Naive thymus-derived CD8-positive, alpha-beta T cell (primary cell): ENCODE measurements at places on chromosomes 1 and 21.

DNA sequence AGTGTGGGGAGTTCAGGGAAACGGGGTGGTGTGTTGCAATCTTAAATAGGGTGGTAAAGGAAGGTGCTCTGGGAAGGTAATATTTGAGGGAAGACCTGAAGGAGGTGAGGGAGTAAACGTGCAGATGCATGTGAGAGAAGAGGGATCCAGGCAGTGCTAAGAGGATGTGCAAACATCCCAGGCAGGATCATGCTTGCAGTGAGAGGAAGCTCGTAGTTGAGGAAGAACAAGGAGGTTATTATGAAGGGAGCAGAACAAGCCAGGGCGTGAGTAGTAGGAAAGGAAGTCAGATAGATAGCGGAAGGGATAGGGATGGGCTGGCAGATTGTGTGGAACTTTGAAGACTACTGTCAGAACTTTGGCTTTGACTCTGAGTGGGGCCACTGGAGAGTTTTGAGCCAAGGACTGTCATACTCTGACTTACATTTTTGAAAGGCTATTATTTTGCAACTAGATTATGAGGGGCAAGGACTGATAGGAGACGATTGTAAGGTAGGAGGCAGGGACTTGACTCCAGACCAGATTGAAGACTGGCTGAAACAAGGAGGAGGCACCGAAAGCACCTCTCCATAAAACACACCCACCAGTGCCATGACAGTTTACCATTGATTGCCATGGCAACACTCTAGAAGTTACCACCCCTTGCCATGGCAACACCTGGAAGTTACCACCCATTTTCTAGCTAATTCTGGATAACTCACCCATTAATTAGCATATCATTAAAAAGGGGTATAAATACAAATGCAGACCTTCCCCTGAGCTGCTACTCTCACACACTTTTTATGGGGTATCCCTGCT lies 67.0 kb downstream of the XCL2 start:
- no peak overlapping the region for H3K4me3 ChIP-seq
- no peak for DNase-seq
- no peak overlapping the region for H3K27ac ChIP-seq
- no peaks in the 10 kb centered on the region for H3K27me3 ChIP-seq
- H3K36me3 ChIP-seq, result peaks cover 8% of the 10 kb centered on the region

DNA sequence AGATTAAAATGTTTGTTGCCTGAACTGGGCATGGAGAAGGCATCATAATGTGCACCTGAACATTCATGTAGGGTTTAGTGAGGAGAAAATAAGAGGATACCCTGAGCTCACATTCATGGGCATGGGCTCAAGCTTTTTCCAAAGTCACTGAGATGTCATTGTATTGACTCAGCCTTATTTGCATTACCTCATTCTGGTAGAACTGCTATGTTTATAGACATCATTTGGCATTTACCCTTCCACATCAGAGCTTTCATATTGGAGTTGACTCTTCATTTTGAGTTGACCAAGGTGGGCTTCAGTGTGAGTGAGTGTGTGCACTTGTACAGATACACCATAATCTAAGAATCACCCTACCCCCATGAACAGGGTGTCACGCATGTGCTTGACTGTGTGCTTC lies 143.2 kb downstream of the PBX1 start:
- H3K4me1 ChIP-seq, result no peaks in the 10 kb centered on the region
- no peak overlapping the region for H3K4me3 ChIP-seq
- H3K27ac ChIP-seq, result no peak overlapping the region
- H3K27me3 ChIP-seq, result peaks cover 13% of the 10 kb centered on the region

- no peak for DNase-seq
- H3K4me3 ChIP-seq, result no peak overlapping the region
- H3K4me1 ChIP-seq, result peaks cover 3% of the 10 kb centered on the region
- H3K36me3 ChIP-seq, result no peaks in the 10 kb centered on the region
- peaks cover 2% of the 10 kb centered on the region for H3K27me3 ChIP-seq
Measured at GRCh38 chr1:245538671-245539070, 383.9 kb downstream of the KIF26B start.

DNA sequence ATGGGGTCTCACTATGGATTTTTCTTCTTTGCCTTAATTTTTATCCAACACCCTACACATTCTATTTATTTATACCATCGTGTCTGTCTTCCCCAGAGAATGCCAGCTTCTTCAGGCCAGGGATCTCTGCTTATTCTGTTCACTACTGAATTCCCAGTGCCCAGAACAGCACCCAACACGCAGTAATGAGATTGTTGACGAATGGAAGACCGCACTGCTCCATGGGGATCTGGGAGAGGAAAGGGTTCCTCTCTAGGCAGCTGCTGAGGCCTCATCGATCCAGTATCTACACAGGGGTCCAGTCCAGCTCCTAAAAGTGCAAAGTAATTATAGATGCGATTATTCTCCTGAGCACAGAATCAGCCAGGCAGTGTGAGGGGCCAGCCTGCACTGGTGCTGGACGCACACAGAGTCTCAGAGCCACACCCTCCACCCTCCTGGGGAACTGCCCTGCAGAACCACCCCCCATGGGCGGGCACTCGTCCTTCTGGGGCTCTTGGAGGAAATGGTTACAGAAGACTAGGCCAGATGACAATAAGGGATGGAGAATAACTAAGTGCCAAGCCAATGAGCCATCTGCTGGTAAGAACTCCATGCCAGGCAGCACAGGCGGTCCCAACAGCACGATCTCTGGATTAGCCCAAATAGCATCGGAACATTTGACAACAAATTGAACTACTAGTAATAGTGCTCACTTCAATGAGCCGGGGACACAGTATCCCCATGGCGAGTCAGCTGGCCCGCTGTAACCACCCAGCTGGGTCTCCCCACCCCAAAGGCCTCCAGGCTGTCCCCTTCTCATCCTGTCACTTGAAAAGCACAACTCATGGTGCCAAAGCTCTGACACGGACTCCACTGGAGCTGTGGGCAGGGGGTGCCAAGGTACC lies 1.7 kb upstream of the PDE9A start:
- DNase-seq, result no peak
- no peaks in the 10 kb centered on the region for H3K36me3 ChIP-seq
- H3K27ac ChIP-seq, result peak overlapping the region; percentile 33
- H3K4me1 ChIP-seq, result peaks cover 28% of the 10 kb centered on the region
- H3K4me3 ChIP-seq, result peak overlapping the region; percentile 87

- no peak overlapping the region for H3K4me3 ChIP-seq
- H3K36me3 ChIP-seq, result peaks cover 31% of the 10 kb centered on the region
- no peaks in the 10 kb centered on the region for H3K4me1 ChIP-seq
- peaks cover 54% of the 10 kb centered on the region for H3K27me3 ChIP-seq
- no peak for DNase-seq
Measured at GRCh38 chr1:2795926-2796325, 5.6 kb downstream of the TTC34 start.

DNA sequence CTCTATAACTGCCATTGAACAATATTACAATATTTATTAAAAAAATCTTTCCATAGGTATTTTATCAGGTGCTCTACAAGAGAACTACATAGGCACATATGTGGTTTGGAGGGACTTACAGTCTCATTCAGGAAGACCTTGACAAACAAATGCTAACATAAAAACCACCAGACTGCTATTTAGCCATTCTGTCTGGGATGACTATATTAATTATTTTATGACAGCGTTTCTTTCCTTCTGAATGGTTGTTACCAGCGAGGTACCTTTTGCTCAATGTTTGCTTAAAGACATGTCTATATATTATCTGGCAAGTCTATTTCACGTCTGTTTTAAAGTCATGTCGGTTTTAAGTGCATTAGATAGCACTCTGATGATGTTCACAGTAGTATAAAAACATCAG lies 69.7 kb downstream of the RUNX1 start:
- no peak for DNase-seq
- peaks cover 63% of the 10 kb centered on the region for H3K4me1 ChIP-seq
- no peaks in the 10 kb centered on the region for H3K27me3 ChIP-seq
- peaks cover 28% of the 10 kb centered on the region for H3K36me3 ChIP-seq
- H3K4me3 ChIP-seq, result no peak overlapping the region

DNA sequence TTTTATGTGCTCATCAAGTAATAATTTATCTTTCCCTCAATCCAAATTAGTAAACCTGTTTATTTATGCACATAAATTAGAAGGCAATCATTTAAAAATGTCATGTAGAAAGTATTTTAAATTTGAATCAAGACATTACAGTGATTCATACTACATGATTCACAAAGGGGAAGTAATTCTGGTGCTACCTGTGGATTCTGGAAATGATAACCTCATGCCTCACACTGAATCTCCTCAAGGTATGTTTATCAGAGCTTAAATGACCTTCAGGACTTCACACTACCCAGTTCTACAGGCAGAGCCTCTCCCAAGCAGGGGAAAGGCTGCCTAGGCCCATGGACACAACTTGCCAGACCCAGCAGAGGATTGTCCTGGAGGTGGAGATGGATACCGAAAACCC lies 25.2 kb upstream of the TDRD10 start:
- no peak overlapping the region for H3K27ac ChIP-seq
- no peaks in the 10 kb centered on the region for H3K27me3 ChIP-seq

DNA sequence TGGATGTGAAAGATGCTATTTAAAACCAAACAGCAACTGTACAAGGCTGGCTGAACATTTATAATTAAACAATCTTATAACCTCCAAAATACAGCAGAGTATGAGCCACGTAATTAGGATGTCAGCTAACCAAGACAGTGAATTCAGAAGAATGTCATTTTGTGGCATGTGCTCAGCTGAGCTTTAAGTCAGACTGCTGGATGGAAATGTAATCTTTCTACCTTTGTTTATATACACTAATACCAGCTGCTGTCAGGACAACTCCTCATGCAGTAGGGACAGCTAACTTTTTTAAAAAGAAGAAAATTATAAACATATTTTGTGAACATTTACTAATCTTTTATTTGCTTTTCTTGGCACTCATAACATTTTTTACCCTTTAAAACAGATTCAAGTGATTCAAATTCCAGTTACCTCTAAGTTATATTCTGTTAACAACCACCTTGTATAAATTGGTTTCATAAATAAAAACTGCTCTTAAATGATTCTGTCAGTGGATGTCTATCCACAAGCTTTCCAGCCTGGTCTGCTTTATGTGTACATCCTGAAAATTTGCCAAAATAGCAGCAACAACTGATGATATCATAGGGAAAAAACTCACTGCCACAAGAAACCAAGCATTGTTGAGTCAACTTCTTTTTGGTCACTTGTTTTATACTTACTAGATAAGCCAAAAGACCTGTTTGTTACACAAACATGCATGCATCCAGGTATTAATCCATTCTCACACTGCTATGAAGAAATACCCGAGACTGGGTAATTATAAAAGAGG lies 36.1 kb downstream of the DPH5 start:
- H3K4me3 ChIP-seq, result no peak overlapping the region
- no peak for DNase-seq
- H3K27me3 ChIP-seq, result no peaks in the 10 kb centered on the region

DNA sequence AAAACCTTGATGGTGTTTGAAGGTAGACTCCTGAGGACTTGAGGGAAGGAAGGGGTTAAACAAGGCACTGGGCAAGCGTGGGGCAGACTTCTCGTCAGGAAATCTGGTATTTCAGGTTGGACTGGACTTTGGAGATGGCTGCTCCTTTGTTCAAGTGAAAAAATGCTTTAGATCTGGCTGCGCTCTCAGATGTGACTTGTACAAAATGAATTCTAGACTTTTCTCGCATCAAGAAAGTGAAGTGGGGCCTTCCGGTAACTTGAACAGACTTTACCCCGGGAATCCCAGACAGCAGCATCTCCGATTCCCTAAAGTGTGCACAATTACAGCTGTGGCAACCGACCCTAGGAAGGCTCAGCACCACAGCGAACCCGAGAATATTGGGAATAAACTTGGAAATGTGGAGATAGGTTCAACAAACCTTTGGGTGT lies 44.3 kb upstream of the ERRFI1 start:
- H3K4me3 ChIP-seq, result no peak overlapping the region
- H3K4me1 ChIP-seq, result no peaks in the 10 kb centered on the region
- no peaks in the 10 kb centered on the region for H3K36me3 ChIP-seq
- peaks cover 4% of the 10 kb centered on the region for H3K27me3 ChIP-seq
- H3K27ac ChIP-seq, result no peak overlapping the region
- no peak for DNase-seq

- DNase-seq, result no peak
- peaks cover 2% of the 10 kb centered on the region for H3K36me3 ChIP-seq
- H3K4me3 ChIP-seq, result peak overlapping the region; percentile 26
- peaks cover 61% of the 10 kb centered on the region for H3K4me1 ChIP-seq
- H3K27ac ChIP-seq, result no peak overlapping the region
Measured at GRCh38 chr1:22048351-22049192, 3.9 kb upstream of the CDC42 start.

- no peak overlapping the region for H3K4me3 ChIP-seq
- no peaks in the 10 kb centered on the region for H3K27me3 ChIP-seq
- peak overlapping the region; percentile 8 for H3K27ac ChIP-seq
- H3K4me1 ChIP-seq, result peaks cover 5% of the 10 kb centered on the region
Measured at GRCh38 chr1:35460796-35461195, 96.4 kb downstream of the KIAA0319L start.

DNA sequence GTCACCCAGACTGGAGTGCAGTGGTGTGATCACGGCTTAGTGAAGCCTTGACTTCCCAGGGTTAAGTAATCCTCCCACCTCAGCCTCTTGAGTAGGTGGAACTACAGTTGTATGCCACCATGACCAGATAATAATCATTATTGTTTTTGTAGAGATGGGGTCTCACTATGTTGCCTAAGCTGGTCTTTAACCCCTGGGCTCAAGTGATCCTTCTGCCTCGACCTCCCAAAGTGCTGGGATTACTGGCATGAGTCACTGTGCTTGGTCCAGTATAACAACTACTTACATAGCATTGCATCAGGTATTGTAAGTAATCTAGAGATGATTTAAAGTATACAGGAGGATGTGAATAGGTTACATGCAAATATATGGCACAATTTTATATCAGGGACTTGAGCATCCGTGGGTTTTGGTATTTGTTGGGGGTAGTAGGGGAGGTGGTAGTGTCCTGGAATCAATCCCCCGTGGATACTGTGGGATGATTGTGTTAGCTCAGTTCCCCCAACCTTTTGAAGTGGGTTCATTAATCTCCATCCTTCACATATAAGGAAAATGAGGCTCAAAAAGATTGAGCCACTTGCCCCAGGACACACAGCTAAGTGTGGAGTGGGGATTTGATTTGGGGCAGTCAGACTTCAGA lies 61.4 kb upstream of the CNIH3 start:
- no peaks in the 10 kb centered on the region for H3K27me3 ChIP-seq
- H3K4me1 ChIP-seq, result no peaks in the 10 kb centered on the region
- H3K27ac ChIP-seq, result no peak overlapping the region

DNA sequence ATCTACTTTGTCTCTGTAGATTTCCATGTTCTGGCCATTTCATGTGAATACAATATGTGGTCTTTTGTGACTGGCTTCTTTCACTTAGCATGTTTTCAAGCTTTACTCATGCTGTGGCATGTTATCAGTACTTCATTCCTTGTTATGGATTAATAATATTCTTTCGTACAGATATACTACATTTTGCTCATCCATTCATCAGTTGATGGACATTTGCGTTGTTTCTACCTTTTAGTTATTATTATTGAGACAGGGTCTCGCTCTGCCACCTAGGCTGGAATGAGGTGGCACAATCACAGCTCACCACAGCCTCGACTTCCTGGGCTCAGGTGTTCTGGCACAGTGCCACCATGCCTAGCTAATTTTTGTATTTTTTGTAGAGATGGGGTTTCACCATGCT lies 21.4 kb downstream of the SFPQ start:
- H3K27me3 ChIP-seq, result no peaks in the 10 kb centered on the region
- no peak overlapping the region for H3K27ac ChIP-seq
- peaks cover 25% of the 10 kb centered on the region for H3K36me3 ChIP-seq
- no peak overlapping the region for H3K4me3 ChIP-seq
- H3K4me1 ChIP-seq, result peaks cover 10% of the 10 kb centered on the region
